ENCODE measurements at places on chromosomes 3 and 15.

GRCh38 chr3:133905376-133905775 lies 9.7 kb upstream of the RAB6B start:
- no peak for DNase-seq

DNA sequence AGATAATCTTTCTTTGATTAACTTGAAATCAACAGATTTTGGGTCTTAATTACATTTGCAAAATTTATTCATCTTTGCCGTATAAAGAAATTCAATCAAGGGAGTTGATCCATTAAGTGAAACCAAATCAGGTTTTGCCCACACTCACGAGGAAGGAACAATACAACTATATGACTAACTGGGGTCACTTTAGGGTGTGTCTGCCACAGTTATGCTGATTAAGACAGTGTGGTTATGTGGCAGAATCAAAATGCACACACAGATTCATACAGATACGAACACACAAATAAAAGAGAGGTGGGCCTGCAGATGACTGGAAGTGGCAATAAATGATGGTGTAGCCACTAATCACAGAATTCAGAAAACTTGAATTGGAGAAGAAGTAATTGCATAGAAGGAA lies 543.5 kb downstream of the GABRG3 start:
- DNase-seq, result no peak

DNA sequence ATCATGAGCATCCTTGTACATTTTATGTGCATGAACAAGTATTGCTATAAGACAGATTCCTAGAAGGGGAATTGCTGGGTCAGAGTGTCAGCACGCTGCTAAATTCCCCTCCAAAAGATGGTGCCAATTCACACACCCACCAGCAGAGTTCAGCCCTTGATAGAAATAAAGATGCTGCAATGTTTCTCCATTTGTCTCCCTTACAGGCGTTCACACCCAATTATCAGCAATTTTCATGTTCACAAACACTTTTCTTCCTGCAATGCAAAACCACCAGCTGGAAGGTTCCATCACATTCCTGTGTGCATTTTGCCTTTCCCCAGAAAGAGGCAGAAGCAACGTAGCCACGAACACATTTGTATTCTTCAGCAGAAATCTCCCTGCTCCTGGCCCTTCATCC lies 3.3 kb upstream of the TAMM41 start:
- DNase-seq, result no peak

- no peak for DNase-seq
These were observed 52.6 kb downstream of the MCF2L2 start for GRCh38 chr3:183375787-183376186.

- DNase-seq, result no peak
These were observed 48.5 kb downstream of the HACD2 start for GRCh38 chr3:123536153-123536895.

DNA sequence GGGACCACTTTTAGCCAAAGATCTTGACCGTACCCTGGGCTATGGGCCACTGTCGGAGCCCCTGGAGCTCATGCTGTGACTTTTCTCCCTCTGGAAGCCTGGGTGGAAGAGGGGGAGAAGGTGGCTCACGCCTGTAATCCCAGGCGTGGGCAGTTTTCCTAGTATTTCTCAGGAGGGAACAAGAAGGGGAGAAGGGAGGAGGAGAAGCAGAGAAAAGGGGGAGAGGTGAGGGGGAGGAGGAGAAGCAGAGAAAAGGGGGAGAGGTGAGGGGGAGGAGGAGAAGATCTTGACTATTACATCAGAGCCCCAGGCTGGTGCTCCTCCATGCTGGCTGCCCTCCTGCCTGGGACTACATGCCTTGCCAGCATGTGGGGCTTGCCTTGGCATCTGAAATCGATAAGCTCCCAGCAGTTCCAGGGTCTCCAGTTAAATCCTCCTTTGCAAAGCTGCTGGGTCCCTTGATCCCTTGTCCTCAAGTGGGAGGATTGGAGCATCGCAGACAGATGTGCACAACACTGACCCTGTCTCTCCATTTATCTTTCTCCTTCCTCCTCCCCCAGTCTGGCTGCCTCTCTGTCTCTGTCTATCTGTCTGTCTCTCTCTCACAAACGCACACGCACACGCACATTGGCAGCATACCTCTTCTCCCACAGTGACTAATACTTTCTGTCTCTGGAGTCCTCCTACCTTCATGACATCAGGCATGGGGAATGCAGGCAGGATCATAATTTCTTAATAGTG lies 41.6 kb downstream of the MRAS start:
- DNase-seq, result no peak

- DNase-seq, result no peak
These were observed 272.3 kb upstream of the ROBO1 start for GRCh38 chr3:80040067-80040466.

DNA sequence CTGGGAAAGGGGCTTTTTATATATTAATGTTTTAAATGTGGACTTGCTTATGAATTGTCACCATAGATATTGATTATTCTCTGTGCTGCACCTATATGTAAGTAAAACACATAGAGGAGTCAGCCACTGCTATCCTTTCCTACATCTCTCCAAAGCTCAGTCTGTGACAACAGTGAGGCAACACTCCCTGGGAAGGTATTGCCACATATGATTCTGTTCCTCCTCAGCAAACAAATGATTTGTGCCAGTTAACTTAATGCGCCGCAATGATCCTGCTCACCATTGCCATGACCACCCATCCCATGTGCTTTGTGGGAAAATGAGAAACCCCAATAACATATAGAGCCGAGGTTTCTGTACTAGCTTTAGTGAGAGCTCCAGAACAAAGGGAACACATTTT lies 75.1 kb upstream of the FBN1 start:
- DNase-seq, result no peak

DNA sequence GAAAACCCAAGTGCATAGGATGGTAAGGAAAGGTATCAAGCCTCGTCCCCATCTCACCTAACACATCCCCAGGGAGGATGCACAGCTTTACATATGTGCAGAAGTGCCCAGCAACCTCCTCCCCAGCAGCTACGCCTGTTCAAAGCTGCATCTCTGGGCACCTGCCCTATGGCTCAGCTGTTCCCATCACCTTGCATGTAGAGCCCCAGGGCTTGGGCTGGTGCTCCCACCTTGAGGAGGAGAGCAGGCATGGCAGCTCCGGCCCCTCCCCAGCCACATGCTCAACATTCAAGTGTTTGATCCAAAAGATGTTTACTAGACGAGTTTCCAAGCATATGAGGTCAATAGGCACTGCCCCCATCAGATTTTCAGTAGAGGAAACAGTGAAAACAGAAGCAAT lies 173.5 kb downstream of the ATP10A start:
- no peak for DNase-seq

DNA sequence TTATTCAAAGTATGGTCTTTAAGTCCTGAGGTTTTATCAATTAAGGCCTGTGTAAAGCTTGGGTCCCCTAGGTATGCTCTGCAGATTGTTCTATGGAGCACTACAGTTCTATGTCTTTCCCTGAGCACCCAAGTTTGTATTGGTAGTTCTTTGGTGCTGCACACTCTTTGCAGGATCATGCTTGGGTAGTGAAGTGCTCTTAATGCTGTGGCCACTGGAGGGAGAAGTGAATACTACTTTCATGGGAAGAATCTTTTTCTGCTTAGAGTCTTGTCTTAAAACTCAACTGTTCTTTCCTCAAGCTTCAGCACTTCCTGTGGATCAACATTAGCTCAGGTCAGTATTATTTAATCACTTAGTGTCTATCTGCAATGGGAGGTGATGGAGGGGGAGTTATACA lies 93.6 kb upstream of the CFAP20DC start:
- no peak for DNase-seq

DNA sequence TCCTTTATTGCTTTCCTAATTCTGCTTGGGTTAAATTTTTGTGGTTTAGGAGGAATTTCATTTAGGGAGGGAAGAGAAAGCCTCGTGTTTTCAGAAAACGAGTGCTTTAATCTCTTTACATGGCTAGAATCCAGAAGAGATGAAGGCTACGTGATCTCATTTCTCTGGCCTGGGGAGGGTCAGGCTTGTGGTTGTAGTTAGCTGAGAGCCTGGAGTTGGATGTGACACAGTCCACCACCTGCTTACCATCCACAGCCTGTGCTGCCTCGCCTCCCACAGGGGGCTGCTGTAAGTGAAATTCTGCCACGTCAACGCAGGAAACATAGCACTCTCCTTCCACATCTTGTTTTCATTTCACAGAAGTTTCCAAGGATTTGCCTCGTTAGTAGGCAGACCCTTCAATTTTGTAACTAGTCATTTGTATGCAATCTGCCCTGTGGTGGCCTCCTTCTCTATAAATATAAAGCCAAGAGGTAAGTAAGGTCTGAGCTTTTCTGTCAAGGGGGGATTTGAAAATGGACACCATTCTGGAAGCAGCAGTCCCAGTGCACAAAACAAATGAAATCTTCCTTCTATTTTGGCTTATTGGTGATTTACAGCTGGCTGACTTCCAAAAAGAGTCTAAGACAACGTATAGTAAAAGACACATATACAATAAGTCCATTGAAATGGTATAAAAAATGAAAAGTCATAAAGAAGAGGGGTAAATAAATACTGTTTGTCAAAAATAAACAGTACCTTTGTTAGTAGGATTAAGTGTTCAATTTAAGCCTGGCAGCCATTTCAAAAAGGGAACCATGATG lies 3.4 kb downstream of the GXYLT2 start:
- DNase-seq, result no peak

DNA sequence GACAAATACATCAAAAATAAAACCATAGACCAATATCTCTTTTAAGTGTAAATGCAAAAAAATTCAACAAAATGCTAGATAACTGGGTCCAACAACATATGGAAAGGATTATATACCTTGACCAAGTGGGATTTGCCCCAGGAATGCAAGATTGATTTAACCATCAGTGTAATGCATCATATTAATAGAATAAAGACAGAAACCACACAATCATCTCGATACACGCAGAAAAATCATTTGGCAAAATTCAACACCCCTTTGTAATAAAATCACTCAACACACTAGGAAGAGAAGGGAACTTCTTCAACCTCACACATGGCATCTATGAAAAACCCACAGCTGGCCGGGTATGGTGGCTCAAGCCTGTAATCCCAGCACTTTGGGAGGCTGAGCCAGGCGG lies 19.5 kb downstream of the GREM1 start:
- DNase-seq, result no peak

DNA sequence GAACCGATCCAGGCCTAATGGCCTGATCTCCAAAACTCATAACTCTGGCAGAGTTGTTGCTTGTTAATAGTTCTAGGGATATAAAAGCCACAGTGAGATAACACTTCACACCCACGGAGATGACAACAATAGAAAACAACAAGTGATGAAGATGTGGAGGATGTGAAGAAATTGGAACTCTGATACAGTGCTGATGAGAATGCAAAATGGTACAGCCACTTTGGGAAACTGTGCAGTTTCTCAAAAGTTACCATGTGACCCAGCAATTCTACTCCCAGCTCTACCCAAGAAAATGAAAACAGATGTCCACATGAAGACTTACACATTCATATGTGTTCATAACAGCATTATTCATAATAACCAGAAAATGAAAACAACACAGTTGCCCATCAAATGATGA lies 3.8 kb downstream of the CMTM7 start:
- DNase-seq, result no peak

GRCh38 chr15:70037292-70037640 lies 60.5 kb downstream of the TLE3 start:
- DNase-seq, result no peak

Measured in stimulated activated CD8-positive, alpha-beta memory T cell treated with anti-CD3 and anti-CD28 coated beads, Interleukin-12 subunit alpha, Interleukin-12 subunit beta, amount 100 ng/mL, for 4 hours (primary cell).